Activated CD4-positive, alpha-beta T cell treated with anti-CD3 and anti-CD28 coated beads, Interleukin-2, amount 50 U/mL, for 4 hours (primary cell): ENCODE measurements at places on chromosomes 11 and 22.

DNA sequence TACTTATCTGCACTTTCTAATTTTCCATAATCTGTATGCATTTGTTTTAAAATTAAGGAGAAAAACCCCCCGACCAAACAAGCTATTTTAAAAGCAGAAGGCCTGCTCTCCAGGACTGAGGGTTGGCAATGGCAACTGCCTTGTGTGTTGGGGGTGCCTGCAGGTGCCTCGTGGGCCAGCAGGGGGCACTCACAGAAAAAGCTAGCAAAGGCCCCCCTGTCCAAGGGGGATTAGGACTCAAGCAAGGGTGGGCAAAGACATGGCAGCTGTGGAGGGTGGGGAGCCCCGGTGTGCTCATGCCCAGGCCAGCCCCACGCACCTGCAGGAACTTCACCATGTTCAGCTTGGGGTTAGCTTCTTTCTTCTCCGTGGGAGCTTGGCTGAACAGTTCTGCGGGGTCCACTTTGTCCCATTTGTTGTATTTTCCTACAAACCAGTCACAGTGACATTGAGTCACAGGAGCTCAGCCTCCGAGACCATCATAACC is 10.3 kb downstream of the TOP3B start:
- DNase-seq: peak; percentile 45

- DNase-seq: no peak
Observed at GRCh38 chr22:39212721-39213376, 31.9 kb downstream of the PDGFB start.

DNA sequence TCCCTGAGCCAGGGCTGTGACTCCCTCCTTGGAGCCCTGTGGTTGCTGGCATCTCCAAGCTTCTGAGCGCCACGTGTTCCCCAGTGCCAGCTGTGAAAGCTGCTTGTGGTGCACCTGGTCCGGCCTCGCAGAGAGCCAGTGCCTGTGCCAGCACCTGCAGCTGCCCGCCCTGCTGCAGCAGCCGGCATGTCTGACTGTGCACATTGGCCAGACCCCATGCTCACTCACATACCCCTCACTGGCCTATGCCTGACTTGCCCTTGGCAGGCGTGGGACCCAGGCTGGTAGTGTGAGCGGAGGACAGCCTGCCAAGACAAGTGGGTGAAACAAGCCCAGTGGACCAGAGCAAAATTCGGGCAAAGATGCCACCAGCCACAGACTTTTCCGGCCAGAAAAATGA is 9.8 kb downstream of the MRPL48 start:
- no peak for DNase-seq

DNA sequence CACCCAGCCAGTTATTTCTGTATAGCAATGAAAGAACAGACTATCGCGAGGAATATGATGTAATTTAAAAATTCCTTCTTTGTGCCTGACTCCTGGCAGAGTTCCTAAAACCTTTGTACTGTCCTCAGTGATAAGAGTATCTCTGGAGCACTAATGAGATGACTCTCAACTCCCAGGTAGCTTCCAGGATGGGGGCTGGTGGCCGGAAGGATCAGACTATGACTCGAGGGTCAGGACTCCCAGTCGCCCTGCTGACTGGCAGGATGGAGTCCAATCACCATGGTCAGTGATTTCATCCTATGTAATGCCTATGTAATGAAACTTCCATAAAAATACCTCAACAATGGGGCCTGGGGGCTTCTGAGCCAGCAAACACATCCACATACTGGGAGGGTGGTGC is 135.1 kb downstream of the SHANK2 start:
- no peak for DNase-seq

GRCh38 chr11:61023086-61023965 is 51.8 kb downstream of the CD6 start:
- peak; percentile 68 for DNase-seq

DNA sequence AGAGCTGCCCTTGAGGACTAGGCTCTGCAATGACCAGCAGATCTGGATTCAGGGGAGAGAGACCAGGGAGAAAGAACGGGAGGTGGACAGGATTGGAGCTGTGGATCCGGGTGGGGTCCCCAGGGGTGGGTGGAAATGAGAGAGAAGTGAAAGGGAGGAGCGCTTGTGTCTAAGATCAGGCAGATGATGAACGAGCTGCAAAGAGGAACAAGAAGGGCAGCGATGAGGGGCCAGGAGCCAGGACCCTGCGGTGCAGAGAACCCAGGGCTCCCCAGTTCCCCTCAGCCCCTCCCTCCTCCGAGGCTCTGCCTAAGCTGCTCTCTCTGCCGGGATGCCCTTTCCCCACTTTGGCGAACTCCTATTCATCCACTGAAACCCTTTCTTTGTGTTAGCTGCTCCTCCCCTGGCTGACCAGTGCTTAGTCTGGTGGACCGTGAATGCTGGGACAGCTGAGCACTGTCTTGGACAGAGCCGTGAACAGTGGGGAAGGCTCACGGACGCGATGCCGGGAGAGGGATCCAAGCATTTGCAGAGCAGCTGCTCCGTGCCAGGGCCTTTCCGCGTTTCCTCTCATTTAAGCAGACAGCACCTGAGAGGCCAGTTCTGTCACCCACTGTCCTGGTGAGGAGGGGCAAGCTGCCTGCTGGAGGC is 35.9 kb downstream of the SHISAL1 start:
- no peak for DNase-seq

GRCh38 chr11:33000181-33000580 is 15.5 kb upstream of the DEPDC7 start:
- DNase-seq: no peak

- DNase-seq: no peak
Observed at GRCh38 chr11:116332391-116332790, 440.4 kb downstream of the BUD13 start.

GRCh38 chr11:68340784-68341556 is 28.6 kb downstream of the LRP5 start:
- no peak for DNase-seq
